ENCODE measurements at places on chromosomes 6 and 20. TPM values are rescaled to one million over a fixed set of nuclear protein-coding genes. Genes with fewer than 3 reads are reported as not detected.
A peak's percentile ranks its signal among the peaks of the same experiment; 100 is the strongest.

DNA sequence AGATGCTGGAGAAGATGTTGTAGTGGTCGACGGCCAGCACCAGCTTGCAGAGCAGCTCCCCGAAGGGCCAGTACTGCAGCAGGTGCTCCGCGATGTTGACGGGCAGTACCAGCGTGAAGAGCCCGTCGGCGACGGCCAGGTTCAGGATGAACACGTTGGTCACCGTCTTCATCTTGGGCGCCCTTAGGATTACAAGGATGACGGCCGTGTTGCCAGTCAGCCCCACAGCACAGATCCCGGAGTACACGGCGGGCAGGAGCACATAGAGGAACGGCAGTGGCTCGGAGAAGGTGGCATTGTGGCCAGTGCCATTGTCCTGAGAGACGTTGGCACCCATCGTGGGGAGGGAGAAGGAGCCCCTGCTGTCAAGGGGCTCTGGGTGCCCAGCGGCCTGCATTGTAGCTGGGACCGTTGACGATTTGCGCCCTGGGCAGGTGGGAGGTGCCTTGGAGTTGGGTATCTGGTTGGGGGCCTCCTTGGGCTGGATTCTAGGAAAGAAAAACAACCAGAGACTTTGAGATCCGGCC is 867 bp downstream of the NPBWR2 start:
- no peak for DNase-seq

NKX2-4 gene
- not detected for total RNA-seq

GRCh38 chr6:37277001-37277409 is 19.1 kb upstream of the TMEM217 start:
- peak; percentile 40 for DNase-seq

DNA sequence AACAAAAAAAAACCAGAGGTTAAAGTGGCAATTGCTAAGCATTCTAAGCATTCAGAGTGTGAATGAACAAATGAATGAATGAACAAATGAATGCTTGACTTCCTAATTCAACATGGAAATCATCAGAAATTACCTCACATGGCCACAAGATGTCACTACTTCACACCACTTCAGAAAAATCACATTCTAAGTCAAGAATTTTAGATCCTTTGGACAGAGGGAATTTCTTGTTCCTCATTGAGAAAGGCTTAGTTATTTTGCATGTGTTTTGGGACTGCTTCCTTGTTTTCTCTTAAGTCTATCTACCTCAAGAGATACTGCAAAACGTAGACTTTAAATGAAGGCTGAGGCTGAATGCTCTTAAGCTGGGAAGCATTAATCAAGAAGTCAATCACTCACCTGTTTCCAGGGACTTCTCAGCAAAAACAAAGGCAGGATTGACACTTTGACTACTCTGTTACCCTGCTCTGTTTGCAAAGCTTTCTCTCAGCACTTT is 120.2 kb downstream of the MBOAT1 start:
- peak; percentile 26 for DNase-seq

DNA sequence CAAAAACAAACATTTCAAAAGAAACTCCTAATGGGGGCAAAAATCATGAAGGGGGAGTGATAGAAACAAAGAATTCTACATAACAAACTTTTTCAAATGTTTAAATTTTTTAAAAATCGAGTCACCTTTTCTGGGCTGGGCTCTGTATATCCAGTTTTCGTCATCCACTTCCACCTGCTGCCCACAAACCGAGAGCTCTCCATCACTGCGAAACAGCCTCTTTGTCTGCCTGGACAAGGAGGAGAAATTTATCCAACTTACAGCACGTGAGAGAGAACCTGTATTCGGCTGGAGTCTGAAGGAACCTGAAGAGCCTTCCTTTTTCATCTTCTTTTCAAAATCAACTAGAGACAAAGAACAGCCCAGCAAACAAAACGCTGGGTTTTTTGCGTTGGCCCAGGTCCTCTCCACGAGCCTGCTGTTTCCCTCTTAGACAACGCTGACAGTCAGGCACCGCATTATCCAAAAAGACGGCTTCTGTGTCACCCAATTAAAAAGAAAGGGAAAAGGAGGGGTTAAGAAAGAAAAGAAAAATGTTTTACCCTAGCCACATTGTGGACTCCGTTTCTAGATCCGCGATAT is 72.4 kb upstream of the NHSL1 start:
- no peak for DNase-seq

NR2E1 gene
- total RNA-seq = not detected

DNA sequence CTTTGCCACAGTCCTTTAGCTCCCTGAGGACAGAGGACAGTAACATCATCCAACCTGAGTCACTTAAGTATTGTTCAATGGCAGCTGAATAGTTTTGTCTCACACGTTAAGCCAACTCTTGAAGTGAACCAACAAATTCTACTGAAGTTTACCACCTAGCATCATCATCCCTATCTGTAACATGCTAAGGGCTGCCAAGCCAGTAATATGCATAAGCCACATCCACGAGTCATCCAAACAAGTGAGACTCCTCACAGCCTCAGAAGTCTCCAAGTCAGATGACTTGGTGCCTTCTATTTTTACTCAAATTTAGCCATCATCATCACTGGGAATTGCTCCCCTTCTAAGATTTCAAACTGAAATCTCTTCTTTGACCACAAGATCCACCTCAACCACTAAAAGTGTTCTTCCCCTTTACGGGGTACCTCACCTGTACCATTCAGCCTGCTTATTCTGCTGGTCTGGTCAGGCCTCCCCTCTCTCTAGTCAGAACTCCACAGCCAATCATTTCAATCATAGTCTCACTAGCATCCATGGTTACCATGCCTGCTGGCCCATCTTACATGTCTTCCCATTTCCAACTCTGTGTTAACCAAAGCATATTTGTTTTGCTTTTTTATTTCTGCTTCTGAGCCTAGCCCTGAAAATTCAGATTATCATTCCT is 73.7 kb downstream of the DTNBP1 start:
- peak; percentile 45 for DNase-seq

RNF182 gene
- total RNA-seq = 19.1 TPM

DNA sequence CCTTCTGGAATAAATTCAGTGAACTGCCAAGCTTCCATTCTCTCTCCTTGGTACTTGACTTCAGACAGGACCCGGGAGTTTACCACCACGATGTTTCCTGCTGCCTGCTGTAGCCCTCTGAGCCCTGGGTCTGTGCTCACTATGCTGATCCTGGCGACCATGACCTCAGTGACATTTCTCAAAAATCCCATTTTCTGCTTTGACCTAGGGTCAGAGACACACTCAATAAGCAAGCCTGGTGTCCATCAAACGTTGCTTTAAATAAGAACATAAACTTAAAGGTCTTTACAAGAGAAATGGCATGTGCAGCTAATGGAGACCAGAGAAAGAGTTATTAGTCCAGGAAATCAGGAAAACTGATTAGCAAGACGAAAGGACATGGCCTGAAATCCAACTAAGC is 509.7 kb upstream of the SULF2 start:
- no peak for DNase-seq

- DNase-seq = no peak
Measured at GRCh38 chr6:109767961-109768360, 76.9 kb downstream of the FIG4 start.

GRCh38 chr20:23244156-23244915 is 106.3 kb upstream of the NXT1 start:
- DNase-seq = no peak

KHDC1L gene
- total RNA-seq = not detected

OSER1 gene
- 41.1 TPM for total RNA-seq

DNA sequence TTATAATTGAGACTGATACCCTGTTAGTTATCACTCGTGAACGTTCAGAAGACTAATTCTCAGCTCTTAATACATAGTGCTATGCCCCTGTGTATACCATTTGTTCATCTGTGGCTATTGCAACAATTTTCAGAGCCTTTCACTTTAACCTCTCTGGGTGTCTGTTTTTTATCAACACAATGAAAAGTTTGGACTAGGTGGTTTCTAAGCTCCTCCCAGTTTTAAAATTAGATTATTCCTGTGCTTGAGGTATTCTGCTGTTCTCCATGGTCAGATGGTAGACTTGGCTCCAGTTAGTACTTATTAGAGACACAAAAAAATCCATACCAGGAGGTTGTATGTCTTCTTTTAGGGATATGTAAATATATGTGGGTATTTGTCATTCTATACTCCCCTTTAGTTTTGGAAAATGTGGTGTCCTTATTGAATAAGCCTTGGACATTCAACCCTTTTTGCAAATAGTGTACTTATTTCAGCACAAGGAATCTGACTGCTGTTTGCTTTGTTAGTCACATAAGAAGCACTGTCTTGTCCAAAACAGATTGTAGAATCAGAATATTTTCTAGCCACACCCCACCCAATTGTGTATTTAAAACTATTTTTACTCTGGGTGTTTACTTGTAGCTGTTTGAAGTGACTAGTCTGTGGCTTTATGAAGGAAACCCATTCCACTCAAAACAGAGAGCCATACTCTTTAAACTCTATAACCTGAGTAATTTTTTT is 2.0 kb upstream of the COL10A1 start:
- DNase-seq = no peak

ZSCAN16 gene
- 6.7 TPM for total RNA-seq

DNA sequence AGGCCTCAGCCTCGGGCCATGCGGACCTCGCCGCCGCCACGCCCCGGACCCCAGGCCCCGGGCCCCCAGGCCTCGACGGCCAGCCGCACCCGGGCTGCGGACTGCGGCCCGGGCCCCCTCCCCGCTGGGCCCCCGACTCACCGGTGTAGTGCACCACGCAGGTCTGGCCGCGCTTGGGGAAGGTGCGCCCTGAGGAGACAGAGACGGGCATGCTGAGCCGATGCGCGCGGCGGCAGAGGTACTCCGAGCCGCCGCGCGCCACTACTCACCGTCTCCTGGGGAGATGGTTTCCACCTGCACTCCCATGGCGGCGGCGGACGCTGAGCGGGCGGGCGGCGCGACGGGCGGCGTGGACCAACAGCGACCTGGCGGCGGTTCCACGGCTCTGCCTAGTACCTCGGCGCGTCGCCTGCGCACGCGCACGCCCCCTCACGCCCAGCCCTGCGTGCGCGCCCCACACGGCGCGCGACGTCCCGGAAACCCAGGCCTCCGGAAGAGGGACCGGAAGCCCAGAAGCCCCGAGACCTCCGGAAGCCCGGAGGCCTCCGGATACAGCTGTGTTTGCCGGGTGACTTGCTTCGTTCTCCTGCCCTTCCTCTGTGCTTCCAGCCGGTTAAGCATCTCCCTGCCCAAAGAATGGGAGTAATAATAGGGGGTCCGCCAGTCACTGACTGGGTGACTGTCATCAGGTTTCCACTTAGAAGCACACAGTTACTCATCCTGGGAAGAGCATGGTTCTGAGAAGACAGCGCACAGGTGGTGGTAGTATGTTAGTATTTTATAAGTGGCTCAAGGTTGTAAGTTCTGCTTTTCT is at the start of gene FKBP1A:
TSS of gene FKBP1A (minus strand) at position 362 of the 814 bp plus-strand sequence. CDS start at position 306, 56 bp downstream.
- no peak for DNase-seq

DNA sequence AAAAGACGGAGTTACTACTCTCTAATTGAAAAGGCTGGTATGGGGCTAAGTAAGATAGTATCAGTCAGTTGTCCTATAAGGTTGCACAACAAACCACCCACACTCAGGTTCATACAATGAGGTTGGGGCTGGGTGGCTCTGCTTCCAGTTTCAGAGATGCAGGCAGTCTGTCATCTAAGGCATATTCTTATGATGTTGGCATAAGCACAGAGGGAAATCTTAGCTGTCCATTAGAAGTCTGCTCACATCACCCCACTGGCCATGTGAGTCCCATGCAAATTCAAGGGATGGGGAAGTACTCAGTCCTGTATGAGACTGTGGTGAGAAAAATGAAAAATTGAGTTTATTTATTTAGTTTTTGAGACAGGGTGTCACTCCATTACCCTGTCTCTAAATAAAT is 118.6 kb downstream of the LAMP5 start:
- DNase-seq = no peak

DNA sequence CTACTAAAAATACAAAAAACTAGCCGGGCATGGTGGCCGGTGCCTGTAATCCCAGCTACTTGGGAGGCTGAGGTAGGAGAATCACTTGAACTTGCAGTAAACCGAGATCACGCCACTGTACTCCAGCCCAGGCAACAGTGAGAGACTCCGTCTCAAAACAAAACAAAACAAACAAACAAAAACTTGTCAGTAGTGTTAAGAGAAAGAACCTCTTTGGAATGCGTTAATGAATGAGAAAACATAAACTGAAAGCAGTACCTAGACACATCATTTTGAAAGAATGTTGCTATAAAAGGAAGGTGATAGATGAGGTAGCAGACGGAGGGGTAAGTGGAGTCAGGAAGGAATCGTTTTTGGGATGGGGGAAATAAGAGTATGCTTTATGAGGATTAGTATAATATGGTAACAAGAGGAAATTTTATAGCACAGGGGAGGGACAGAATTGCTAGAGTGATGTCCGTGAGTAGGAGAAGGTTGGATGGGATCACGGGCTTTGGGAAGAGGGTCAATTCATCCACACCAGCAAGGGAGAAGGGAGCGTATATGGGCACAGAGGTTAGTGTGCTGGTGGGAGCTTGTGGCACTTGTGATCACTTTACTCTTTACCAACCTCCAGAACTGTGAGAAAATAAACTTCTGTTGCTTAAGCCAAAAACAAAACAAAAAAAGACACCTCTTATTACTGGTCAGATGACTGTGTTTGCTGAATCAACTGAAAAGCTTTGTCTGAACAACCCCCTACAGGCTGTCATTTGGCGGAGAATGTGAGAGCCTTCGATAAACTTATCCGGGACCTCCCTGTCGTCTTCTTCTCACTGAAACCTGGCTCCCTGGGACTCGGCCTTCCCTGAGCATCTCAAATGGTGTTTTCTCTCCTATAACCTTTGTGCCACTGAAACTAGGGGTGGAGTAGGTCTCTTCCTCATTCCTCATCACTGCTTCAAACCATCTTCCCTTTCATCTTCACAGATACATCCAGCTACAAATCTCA is 48.9 kb upstream of the TFAP2A start:
- DNase-seq = no peak

GRCh38 chr6:85078058-85078457 is 313.7 kb upstream of the TBX18 start:
- DNase-seq = peak; percentile 64

- DNase-seq = no peak
Measured at GRCh38 chr6:47413752-47414422, 63.7 kb upstream of the CD2AP start.

DNA sequence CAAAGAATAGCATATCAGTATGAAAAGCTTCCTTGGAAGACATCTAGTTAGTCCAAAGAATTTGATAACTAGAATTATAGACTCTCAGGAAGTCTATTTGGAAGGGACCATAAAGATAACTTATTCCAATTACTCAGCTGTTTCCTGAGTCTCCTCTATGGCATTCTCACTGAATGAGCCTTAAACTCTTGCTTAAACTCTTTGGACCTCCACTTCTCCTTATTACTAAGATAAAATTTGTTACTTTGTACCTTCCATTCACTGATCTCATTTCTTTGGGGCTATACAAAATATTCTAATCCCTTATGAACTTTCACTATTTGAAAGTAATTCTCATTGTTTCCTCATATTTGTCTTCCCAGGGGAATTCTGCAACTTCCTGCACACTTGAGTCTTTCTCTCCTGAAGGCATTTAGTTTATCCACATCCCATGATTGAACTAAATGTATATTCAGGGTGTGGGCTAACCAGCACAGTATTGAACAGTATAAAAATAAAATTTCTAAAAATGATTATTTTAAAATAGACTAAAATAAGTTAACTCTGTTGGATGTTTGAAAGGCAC is 67.1 kb upstream of the NOTCH4 start:
- DNase-seq = no peak
